Activated T-helper 1 cell treated with anti-CD3 and anti-CD28 coated beads, Interleukin-12 subunit alpha, Interleukin-12 subunit beta, Interleukin-2, Interleukin-4 antibody, amounts not matched to agents 30 ng/mL and 10 ng/mL and 1 ng/mL, durations not matched to agents 14 hours and 24 hours and 36 hours (primary cell): ENCODE measurements at places on chromosomes 11 and 22.

DNA sequence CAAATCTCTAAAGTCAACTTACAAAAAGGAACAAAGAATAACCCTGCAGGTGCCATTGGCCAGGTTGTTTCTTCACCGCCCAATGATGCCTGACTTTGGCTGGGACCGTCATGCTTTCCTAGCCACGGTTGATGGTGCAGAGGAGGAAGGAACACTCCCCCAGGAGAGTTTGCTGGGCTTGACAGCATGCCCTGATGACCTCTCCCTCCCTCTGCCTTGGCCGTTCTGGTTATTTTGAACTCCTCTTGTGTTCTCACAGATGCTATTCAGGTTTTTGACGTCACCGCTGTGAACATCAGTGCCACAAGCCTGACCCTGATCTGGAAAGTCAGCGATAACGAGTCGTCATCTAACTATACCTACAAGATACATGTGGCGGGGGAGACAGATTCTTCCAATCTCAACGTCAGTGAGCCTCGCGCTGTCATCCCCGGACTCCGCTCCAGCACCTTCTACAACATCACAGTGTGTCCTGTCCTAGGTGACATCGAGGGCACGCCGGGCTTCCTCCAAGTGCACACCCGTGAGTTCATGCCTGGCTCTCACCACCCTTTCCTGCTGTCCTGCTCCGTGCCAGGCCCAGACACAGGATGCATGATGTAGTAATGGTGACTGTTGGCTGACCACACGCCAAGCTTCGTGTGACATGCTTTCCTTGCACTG is 89.0 kb upstream of the OR4B1 start:
- DNase-seq = no peak

DNA sequence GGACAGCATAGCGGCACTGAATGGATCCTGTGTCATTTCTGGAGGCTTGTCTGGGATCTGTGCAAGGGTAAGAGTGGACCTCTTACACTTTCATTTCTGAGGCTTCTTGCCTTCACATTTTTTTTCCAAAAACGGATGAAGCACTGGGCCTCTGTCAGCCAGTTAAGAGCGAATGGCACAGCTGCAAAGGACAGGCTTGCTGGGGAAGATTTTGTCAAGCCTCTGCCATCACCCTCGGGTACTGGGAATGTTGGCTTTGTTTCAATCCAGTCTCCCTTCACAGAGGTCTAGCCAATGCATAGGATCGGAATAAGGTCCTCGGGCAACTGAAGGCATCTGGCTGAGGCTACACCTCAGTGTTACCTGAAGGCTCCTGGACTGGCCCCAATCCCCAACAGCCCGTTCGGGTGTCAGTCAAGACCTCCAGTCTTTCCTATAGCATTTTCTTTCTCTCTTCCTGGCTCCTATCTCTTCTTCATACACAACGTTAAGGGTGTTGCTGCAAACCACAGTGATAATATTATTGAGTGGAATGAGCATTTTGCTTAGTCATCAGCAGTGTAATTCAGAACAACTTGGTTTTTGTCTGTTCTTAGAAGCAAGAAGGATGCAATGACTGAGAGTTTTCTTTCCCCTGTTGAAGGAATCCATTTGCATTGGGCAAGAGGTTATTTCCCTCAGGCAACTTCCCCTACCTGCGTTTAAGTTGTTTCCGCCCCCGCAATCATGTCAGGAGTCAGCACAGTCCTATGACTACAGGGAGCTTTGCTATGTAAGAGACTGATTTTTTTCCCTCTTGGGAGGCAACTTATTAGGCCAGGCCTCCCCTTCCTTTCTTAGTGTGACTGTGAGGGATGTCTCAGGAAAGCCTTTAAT is 22.8 kb downstream of the NPAT start:
- peak; percentile 48 for DNase-seq

DNA sequence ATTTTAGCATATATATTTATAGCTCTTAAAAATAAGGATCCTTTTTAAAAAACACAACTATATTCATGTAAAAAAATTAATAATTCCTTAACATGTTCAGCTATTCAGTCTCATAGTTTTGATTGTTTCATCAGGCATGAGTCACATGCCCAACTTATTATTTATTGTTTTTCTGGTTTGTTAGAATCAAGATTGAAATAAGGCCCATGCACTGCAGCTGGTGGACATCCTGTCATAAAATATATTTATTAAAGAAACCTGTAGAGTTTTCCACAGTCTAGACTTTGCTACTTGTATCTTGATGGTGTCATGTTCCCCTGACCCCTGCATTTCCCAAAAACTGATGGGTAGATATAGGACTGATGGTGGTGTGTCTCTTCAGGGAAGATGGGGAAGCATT is 77.4 kb downstream of the PARVA start:
- DNase-seq = no peak

- no peak for DNase-seq
These were observed 22.5 kb upstream of the KRTAP5-6 start for GRCh38 chr11:1674173-1675131.

GRCh38 chr11:26188554-26188953 is 143.4 kb upstream of the ANO3 start:
- no peak for DNase-seq

DNA sequence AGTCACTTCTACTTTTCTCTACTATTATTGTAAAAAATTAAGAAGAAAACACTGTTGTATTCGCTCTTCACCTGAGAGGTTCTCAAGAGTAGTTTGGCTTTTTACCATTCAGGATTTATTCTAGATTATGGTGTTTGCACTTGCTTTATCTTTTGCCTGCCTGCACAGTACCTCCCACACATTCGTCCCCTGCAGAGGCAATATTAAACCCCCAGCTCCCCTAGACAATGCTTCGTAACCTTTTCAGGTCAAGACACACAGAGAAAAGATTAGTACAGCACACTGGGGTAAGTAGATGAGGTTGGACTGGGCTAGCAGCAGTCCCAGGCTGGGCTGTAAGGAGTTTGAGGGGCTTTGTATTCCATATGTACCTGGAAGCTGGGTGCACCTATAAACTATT is 62.4 kb downstream of the TNRC6B start:
- DNase-seq = no peak

- DNase-seq = no peak
These were observed 75.7 kb downstream of the SCUBE1 start for GRCh38 chr22:43267332-43267980.

DNA sequence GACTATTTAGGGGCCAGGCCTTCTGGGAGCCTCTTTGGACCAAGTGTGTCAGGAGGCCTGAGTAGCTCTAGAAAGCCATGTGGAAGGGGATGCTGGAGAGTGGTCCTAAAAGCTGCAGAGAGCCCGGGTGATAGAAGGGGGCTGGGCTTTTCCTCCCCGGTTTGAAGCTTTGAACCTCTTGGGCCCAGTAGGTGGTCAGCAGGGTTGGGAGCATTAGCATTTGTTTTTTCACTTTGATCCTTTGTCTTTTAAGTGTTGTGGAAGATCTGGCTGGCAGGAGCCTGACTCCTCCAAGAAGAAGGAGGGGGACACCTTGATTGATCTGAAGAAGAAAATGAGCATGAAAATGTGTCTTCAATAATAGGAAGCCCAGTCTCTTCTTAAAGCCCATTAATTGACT is 596.6 kb downstream of the INSC start:
- DNase-seq = no peak

DNA sequence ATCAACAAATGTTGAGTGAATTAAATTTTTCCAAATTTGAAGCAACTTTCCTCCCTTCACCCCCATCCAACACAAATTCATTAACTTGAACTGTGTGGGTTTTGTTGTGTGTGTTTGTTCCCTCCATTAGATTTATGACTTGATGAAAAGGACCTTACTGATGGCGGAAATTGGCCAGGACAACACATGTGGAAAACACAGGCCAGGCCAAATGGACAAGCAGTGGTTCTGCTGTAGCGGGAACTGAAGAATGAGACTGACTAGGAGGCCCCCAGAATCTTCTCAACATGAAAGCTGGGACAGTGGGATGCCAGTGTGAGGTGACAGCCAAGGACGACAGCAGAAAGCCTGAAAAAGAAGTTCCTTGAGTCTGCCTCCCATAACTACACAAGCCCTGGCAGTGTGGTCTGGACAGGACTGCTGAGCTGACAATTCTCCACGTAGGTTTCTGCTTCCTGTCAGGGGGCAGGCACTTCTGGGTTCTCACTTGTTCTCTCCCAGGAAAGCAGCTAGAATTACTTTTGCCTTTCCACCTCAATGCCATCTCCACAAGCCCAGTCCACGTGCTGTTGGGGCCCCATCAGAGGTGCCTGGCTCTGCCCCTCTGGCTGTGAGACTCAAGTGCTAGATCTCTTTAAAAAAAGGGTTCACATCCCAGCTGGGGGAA is 94.3 kb downstream of the ETS1 start:
- DNase-seq = peak; percentile 39

GRCh38 chr11:76210931-76211851 is 4.9 kb upstream of the WNT11 start:
- no peak for DNase-seq

DNA sequence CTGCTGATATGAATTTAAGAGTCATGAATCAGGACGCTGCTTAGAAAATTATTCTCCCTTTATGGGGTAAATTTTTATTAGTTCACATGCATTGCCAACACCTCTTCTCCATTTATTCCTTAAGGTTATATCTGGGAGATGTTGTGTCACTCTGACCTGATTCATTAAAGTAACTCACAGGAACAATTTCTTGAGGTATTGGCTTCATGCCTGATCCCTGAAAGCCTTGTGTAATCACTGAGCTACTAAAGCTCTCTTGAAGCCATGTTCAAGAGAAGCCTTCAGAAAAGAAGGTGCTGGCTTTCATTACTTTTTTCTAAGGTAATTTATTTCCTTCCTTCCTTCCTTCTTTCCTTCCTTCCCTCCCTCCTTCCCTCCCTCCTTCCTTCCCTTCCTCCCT is 420.6 kb downstream of the RAB38 start:
- no peak for DNase-seq

DNA sequence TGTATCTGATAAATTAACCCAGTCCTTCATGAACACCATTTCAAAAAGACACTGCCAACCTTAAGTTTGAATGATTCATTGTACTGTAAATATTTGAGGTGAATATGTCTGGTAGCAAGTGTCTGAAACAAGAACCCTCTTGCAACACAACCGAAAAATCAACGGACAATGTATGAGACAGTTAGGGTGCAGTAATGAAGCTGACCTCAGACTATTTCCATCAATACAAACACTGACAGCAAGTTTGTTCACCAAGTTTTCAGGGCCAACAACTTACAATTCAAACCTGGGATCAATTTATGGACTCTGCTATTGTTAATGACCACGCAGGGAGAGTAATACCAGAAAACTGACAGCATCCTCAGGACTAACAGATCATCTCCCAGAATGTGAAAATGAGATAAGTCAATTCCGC is 126.3 kb downstream of the CADM1 start:
- DNase-seq = no peak

DNA sequence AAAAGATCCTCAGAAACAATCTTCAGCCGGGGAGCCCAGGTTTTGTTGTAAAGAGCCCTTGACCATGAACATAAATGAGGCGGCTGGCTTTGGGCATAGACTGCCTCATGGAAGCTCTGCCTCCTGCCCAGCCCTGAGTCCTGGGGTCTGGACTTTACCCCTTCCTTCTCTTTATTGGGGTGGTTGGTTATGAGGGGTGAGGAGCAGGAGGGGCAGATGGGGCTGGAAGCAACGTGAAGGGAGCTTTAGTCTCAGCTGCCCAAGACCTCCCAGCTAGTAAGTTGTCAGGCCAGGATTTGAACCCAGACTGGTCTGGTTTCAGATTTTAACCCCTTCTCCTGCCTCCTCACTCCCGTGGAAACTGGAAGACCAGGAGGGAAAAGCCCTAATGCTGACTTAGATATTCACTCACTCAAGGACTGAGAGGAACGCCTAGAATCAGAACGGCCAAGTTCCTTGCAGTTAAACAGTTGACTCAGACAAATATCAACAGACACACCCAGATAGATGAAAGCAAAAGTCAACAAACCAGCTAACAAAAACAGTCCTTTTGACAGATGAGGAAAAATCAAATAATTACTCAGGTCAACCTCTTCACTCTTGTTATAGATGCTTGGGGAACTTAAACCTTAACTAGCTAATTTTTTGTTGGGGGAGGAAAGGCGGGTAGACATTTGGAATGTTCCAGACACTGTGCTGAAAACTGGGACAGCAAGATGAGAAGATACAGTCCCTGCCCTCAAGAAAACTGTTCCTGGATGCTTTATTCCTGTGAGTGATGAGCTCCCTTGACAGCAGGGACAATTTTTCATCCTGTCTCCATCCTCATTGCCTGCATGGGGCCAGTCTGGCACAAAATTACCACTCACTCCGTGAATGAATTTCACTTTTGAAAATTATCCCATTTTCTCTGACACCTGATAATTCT is 20.8 kb upstream of the ARRB1 start:
- DNase-seq = no peak

DNA sequence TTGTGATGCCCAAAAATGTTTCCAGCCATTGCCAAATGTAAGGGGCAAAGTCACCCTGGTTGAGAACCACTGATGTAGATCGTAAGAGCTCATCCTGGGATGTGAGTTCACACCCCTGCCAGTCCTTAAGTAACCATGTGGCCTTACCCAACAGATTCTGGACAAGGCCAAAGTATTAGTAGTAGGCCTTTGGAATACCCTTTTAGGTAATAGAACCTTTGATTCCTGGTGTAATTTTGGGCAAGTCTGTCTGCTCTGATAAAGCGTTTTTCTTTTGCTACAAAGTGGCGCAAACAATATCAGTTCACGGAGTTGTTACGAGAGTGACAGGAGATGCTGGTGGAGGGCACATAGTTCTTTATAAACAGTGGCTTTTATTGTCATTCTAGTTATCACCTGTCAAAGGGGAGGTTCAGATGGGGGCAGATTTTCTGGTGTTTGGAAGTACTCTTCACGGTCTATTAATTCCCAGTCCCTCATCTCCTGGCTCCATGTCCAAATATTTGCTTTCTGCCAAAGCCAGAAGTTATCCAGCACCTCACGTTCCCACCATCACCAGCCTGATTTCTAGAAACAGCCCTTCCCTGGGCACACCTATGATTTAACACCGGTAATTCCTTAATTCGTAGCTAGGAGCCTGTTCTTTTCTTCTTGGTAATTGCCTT is 73.8 kb upstream of the CRYBB3 start:
- no peak for DNase-seq
